ENCODE measurements at places on chromosomes 5 and 9.
A peak's percentile ranks its signal among the peaks of the same experiment; 100 is the strongest.

GRCh38 chr5:77024490-77024889, 5.7 kb upstream of the AGGF1 start:
- DNase-seq, result no peak

DNA sequence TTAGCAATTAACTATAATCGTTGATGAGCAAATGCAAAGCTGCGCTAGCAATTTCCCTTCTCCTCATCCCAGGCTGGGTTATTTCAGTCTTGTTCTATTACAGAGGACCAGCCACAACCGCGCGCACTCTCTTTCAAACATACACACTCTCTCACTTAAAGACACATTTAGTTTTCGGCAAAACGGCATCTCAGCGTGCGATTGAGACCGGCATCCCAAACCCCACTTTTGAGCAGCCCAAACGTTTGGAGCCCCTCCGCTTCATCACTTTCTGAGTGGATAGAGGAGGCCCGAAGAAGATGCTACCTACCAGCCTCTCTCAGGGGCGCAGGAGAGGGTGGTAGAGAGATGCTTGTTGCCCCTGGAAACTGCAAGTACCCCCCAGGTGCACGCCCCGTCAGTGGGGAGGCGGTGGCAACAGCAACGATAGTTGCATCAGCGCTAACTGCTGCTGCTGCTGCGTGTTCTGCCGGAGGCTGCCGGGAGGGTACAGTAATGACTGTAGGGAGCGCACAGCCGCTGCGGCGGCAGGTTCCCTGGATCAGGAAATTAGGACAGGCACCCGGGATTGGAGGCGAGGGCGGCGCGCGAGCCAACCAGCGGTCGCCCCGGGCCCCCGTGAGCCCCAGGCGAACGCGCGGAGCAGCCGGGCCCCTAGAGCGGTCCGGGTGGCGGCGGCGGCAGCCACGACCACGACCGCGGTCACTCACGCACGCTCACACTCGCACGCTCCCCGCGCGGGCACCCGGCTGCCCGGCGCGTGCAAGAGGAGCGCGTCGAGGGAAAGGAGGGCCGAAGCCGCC, 467 bp upstream of the VLDLR start:
- no peak for DNase-seq

- DNase-seq, result no peak
Observed at GRCh38 chr5:109370343-109370742, 39.4 kb downstream of the PJA2 start.

DNA sequence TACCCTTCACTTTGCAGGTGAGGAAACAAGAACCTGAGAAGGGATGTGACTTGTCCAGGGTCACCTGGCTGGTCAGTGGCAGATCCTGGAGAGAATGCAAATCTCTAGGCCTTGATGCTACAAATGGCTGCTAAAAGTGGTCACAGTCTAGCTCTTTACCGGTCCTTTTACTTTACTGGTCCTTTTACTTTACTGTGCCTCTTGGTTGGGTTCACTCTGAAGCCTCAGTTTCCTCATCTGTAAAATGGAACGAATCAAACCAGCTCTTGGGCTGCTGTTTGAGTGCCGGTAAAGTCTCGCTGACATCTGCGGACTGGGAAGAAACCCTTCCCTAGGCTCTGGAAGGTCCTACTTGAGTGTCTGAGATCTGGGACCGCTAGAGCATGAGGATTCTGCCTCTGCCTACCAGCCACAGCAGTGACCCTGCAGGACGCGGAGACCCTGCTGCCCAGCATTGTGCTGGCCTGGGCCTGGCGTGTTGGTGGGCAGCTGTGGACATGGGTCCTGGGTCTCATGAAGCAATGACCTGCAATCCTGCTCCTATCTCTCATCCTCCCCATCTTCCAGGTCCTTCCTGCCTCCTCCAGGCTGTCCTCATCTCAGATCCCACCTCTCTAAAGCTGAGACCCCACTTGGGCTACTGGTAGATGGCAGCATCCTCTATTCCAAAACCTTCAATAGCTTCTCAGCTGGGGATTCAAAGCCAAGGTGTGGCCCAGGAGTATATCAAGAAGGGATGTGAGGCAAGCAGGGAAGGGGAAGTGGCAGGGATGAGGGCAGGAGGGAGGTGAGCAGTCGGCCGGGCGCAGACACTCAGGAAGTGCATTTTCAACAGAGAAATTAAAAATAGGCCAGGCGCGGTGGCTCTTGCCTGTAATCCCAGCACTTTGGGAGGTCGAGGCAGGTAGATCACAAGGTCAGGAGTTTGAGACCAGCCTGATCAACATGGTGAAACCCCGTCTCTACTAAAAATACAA, 13.3 kb downstream of the CORO2A start:
- DNase-seq, result no peak

GRCh38 chr9:108478431-108479332, 377.1 kb downstream of the ACTL7B start:
- DNase-seq, result no peak

DNA sequence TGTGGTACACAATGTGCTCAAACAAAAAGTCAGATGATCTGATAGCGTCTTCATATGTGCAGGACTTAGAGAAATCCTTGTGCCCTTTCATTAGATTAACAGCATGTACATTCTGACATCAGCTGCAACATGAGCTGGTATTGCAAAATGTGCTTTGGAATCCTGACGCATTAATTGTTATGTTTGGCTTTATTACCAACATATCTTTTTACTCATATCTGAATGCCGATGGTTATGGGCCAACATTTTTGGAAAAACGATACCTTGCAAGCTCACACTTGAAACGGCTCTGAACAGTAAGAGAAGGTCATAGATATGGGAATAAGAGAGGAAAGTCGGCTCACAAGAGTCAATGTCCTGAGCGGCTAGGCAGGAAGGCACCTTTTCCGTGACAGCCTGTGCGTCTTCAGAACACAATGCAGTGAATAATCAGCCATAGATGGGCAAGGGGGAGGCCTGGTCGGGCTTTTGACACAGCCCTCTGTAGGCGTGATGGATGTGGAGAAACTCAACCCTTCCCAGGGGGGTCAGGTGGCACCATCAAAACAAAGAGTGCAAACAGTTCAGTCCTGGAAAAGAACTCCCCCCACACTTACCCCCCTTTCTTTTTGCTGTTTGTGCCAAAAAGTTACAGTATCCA, 36.4 kb upstream of the GAS1 start:
- no peak for DNase-seq

GRCh38 chr9:72509635-72510034, 11.8 kb upstream of the TMC1 start:
- no peak for DNase-seq

DNA sequence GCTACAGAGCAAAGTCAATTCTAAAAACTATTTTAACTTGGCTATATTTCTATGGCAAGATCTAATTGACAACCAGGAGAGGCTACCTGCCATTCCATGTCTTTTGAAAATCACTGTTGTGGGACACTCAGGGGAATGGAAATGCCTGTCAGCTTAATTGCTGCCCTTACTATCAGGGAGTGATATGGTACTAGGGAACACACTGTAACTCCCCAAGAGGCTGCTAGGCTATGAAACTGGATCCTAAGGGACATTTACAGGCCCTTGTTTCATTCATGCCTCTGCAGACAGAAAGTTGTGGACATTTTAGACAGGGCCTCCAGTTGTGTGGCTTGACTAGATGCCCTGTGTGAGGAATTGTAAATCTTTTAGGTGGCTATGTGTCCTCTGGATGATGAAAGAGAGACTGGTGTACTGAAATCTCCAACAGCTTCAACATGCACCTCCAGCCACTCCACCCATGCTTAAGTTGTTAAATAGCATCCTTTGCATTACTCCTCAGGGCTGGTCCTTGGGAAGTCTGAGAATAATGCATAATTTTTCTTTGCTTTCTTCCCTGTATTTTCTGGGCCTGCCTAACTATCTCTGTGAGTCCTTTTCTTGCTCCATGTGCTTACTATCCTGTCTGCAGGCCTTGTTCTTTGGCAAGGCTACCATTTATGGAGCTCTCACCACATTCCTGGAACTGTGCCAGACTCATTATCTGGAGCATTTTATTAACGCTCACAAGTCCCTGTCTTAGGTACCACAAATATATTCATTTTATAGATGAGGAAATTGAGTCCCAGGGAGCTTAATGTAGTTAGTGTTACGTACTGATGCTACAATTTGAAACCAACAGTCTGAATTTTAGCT, 3.2 kb downstream of the MROH2B start:
- DNase-seq, result no peak

- no peak for DNase-seq
Observed at GRCh38 chr5:122924719-122925395, 79.4 kb downstream of the SNX24 start.

GRCh38 chr5:155103146-155103545, 89.6 kb downstream of the KIF4B start:
- DNase-seq, result no peak

- no peak for DNase-seq
Observed at GRCh38 chr9:97473717-97474116, 27.7 kb upstream of the TMOD1 start.

DNA sequence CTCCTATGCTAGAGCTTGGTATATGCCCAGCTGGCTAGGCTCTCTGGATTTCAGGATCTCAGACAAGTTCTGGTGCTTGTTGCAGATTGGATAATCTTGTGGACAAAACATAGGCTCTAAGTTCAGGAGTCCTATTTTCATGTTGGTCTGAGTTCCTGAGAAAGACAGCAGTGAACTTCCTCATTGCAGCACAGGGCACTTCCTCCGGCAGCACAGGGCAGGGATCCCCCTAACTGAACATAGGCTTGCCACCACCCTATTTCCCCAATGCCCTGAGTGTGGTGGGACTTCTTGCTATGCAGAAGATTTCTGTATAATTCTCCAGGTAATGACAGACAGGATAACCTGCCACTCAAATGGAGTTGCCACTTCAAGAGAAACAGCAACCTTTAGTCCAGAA, 220.1 kb downstream of the PIK3R1 start:
- no peak for DNase-seq

- no peak for DNase-seq
Observed at GRCh38 chr5:166883016-166883415, 1408.4 kb upstream of the WWC1 start.

GRCh38 chr5:135203593-135204036, 169.6 kb upstream of the PITX1 start:
- DNase-seq, result no peak

GRCh38 chr9:72680593-72681282, 159.3 kb downstream of the TMC1 start:
- no peak for DNase-seq

DNA sequence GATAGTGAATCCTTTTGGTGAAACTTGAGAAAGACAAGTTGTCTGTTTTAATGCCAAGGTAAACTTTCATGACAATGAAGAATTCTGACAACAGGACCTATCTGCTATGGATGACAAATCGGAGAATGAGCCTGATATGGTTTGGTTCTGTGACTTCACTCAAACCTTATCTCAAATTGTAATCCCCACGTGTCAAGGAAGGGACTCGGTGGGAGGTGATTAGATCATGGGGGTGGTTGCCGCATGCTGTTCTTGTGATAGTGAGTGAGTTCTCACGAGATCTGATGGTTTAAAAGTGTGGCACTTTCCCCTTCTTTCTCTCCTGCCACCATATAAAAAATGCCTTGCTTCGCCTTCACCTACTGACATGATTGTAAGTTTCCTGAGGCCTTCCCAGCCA, 1964.1 kb upstream of the CDH9 start:
- DNase-seq, result no peak

DNA sequence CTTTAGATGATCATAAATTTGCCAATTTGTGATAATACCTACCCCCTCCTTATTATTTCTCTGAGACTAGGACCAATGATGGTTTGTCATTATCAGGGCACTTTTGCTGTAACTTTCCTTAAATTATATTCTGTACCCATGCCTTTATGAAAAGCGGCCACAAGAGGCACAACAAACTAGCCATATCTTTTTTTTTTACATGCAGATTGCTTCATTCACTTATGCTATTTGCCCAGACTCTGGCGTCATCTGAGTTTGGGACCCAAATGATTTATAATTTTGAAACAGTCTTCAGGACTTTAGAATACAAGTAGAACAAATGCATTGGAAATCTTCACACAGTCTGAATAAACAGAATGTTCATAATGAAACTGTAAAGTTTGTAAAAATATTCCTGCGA, 408.1 kb downstream of the MAT2B start:
- DNase-seq, result no peak

DNA sequence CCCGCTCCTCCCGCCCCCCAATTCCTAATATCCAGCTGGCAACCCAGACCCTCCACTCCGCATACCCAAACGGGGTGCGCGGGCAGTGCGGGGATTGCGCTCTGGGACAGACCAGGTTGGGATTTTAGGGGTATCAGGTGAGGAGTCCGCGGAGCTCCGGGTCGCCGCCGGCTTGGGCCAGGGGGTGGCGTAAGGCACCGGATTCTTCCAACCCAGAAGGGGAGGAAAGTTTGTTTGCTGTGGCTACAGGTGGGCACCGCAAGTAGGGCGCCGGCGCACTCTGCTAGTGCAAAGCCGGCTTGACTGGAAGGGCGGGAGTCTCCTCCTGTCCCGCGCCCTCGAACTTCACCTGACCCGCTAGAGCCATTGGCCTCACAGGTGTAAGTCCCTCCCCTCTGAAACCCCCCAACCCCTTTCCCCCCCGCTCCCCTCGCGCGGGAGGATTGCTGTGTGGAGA, 709 bp downstream of the IQGAP2 start:
- peak; percentile 46 for DNase-seq

DNA sequence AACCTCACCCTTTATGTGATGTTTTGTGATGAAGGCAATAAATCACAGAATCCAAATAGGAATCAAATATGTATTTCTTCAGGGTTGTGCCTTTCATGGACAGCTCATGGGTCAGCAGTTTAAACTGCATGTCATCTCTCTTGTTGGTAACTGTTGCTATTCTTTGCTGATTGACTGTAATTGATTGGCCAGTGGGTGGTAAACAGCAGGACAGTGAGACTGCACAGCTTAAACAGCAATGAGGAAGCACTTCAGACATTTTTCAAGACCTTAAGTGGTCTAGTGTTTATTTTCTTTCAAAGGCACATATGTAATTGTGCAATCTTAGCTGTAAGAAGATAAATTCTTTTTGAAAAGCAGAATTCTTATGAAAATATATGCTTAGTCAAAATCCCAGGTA, 260.5 kb downstream of the COX7C start:
- no peak for DNase-seq

DNA sequence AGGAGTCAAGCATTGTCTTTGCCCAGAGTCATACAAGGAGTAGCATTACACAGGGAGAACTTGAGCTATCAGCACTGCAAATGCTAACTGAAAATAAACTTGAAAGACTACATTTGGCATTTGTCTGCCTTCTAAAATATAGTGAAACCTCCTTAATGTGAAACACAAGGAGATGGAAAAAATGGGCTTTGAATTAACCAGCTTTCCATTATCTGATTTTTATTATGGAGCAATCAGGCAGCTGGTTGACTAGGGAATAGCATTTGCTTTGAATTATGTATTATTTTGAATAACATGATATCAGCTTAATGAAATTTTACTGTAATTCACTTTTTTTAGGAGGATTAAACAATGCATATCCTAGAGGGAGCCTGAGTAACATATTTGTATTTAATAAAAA, 130.8 kb downstream of the GDNF start:
- no peak for DNase-seq

- no peak for DNase-seq
Observed at GRCh38 chr5:132764051-132764450, 13.0 kb downstream of the SEPTIN8 start.

DNA sequence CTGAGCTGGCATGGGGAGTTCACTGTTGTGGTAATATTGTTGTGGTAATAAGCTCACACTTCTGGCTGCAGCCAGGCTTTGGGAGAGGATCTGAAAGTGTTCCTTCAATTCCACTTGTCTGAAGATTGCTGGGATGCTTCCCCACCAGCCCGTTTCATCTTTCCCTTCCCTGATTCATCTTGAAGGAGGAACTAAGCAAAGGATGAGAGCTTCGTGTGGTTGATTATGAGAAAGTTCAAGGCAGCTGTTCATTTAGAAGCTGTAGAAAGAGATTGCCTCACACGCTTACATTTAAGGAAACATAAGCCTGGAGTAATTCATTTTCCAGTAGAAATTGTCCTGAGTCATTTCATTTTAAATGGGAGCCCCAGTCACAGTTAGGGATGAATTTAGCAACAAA, 122.4 kb upstream of the GAS1 start:
- DNase-seq, result no peak
